Jurkat, Clone E6-1 (cell line): ENCODE measurements at places on chromosomes 1 and 21.

DNA sequence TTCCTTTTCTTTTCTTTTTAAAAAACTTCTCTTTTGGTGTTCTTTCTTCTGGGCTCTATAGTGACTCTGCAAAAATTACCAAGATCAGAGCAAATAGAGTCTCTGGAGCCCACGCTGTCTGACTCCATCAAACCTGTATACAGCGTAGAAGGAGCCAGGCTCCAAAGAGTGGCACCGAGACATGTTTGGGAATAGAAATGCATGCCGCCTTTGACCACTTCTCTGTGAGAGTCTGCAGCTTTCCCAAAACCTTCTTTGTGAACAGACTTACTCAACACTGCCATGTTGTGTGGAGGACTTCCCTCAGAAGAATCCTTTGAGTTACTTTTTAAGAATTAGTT lies 55.3 kb downstream of the GORAB start:
- DNase-seq = no peak

GRCh38 chr1:60527567-60527966 lies 454.0 kb upstream of the C1orf87 start:
- no peak for DNase-seq

DNA sequence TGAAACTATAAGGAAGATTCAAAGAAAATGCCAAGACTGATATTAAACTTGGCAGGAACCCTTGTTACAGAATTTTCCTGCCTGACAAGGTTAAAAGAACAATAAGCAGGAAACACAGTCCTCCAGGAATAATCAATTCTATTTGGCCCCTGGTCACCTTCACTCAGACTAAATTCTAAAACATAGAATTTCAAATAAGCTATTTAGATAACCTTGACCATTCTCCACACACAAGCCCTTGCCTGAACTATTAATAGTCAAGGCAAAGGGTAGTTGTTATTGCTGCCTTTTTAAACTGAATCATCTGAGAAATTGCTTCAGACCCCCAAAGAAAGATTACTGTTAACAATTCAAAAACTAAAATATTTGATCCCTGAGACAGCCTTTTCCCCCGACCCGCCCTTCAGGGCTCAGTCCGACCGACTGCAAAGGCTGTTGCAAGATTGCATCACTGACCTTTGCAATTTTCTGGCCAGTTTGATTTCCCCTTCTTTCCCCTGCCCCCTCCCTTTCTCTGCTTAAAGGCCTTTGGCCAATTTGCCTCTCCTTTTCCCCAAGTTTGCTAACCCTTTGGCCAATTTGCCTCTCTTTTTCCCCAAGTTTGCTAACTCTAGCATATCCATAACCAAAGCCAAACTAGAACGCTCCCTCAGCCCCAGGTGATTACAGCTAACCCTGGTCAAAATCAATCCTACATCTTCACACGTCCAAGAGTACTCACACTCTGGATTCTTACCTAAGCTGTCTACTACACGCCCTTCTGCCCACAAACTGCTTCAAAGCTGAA lies 1.4 kb upstream of the G0S2 start:
- no peak for DNase-seq

GRCh38 chr1:15531682-15532081 lies 5.0 kb downstream of the DNAJC16 start:
- no peak for DNase-seq

GRCh38 chr1:160625321-160625720 lies 21.5 kb downstream of the SLAMF1 start:
- no peak for DNase-seq

DNA sequence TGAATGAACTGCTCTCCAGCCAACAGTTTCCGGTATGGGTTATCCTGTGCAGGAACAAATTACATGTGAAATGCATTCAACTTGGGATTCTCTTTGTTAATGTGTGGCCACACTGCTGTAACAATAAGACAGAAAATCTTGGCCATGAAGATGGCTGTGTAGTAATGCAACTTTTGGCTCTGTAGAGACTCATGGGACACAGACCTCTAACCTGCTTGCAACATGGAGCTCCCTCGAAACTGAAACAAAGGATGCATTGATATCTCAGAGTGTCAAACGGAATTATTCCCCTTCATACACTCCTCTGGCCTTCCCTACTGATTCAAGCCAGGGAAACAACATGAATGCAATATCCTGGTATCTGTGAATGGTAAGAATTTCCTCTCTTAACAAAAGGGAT lies 559.3 kb upstream of the ZRANB2 start:
- no peak for DNase-seq

- no peak for DNase-seq
Measured at GRCh38 chr1:18479454-18479853, 1.3 kb upstream of the KLHDC7A start.

DNA sequence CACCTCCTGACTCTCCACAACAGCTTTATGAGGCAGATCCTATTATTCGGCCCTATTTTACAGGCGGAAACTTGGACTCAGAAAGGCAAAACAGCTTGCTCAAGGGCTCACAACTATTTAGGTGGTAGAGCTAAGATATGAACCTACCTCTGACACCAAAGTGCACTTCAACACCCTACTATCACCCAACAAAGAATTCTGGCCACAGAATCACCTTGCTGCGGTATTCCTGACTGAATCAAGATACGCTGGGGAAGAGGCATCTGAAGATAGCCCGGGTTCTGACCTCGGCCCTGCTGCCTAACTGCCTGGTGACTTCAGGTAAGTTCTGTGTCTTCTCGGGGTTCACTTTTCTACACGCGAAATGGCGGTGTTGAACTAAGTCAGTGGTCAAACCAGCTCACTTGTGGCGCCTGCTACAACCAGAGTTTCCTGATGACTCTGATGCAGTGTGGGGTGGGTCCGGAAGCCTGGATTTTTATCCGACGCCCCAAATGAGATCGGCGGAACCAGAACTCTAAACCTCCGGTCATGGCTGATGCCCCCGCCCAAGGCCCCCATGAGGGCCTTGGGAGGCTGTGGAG lies 608 bp downstream of the PEF1 start:
- DNase-seq = no peak

DNA sequence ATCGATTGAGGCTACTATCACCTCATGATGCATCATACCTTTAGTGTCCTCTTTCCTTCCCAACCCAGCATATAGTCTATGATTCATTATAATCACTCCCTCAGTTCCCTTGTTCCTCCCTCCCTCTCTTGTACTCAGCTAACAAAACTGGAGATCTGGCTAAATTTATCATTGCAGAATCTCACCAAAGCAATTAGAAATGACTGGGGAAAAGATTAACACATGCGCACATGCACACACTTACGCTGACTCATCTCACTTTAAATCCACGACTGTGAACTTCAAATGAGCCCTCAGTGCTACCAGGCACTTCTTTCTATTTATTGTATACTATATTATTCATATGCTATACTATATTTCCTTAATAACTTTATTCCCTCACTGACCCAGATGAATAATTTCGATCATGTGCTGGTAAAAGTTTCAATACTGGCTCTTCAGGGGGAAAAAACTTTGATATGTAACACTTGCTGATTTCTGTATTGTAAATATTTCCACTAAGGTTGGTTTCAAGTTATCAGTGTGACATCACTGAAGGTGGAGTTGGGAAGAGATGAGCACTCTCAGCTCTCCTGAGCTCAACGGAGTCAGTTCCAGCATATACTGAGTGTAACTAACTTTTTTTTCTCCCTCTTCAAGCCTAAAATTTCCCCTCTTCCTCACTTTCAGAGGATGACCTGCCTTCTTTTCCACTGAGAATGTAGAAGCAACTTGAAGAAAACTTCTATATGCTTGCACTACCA lies 613.7 kb upstream of the B3GALT2 start:
- DNase-seq = no peak

- DNase-seq = no peak
Measured at GRCh38 chr1:171161431-171161830, 23.7 kb upstream of the FMO2 start.

GRCh38 chr1:182169203-182169602 lies 107.7 kb upstream of the ZNF648 start:
- DNase-seq = no peak

GRCh38 chr1:54608566-54609230 lies 14.6 kb downstream of the FAM151A start:
- no peak for DNase-seq

DNA sequence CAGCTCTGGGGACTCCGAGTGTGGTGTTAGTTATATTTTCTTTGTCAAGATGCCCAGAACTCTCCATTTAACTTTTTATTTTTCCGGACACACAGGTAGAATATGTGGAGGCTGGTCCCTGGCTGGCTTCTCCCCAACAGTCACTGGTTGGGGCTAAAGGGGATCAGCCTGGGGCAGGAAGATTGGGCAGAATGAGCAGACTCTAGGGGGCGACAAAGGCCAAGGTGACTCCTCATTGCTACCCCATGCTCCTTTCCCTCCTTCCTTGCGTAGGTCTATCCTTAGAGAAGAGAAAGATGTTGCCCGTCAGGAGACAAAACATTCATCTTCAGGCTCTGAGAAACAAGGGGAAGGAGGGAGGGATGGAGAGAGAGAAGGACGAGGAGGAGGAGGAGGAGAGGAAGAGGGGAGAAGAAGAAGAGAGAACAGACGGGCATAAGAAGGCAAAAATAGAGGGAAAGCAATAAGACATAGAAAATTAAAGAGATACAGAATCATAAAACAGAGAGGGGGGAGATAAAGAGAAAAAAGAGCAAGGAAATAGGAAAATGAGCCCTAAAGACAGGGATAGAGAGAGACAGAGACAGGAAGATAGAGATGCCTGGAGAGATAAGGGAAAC lies 89.9 kb downstream of the FOXD2 start:
- DNase-seq = no peak

GRCh38 chr1:212979340-212980122 lies 29.2 kb downstream of the VASH2 start:
- no peak for DNase-seq

DNA sequence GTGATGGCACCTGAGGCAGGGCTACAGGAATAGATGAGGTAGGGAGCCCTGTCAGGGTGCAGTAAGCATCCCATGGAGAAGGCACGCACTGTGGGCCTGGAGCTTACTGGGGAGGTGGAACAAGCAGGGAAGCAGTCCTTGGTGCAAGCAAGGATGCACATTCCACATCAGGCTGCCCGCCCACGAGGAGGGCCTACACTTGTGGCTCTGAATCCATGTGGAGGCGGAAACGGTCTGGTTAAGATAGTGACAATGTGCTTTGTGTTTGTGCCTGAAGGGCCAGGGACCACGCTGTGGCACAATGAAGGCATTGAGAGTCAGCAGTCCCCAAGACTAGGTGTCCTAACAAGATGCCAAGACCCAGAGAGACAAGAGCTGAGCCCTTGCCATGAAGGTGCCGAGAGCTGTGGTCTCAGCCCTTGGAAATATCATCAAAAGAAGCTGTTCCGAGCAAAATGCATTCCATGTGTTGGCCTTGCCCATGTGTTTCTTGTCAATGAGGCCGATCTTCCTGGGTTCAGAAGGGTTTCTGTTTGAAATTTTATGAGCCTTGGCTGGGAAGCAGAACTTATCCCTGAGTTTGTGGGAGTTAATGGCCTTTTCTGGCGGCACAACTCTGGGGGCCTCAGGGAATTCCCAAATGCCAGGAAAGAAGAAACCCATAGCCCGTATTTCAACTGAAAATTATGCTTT lies 111.9 kb downstream of the NGF start:
- no peak for DNase-seq

DNA sequence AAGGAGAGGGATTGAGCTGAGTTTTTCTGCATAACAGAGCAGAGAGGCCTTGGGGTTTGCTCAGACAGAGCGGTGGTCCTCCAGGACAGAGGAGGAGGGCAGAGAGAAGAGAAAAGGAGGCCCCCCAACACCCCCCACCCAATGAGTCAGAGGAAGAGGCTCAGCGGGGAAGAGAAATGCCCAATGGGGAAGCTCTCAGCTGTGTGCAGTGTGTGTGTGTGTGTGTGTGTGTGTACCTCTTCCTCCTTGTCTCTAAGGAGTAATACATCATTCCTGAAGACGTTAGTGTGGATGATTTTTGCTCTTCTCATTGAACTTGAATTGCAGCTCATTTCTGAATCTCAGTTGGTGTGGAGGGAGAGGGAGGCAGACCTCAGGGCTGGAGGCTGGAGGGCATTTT lies 8.7 kb downstream of the TMPRSS3 start:
- DNase-seq = no peak

DNA sequence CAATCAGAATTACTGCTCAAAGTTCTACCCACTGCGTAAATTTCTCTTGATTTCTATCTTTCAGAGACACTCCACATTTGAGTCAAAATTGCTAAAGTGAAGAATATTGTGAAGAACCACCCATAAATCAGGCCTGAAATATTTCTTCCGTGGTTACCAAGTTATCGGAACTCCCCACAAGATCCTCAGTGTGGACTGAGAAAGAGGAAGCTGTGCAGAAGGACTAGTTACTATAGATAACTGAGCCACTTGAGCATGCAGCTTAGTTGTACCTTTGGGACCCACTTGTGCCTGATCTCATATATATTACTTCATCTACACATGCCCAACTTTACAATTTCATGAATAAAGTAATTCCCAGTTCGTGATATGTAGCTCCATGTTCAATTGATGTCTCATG lies 18.4 kb downstream of the RWDD3 start:
- no peak for DNase-seq

- no peak for DNase-seq
Measured at GRCh38 chr1:117235863-117236465, 25.2 kb upstream of the VTCN1 start.

- no peak for DNase-seq
Measured at GRCh38 chr1:205569411-205570172, 62.2 kb downstream of the ELK4 start.

DNA sequence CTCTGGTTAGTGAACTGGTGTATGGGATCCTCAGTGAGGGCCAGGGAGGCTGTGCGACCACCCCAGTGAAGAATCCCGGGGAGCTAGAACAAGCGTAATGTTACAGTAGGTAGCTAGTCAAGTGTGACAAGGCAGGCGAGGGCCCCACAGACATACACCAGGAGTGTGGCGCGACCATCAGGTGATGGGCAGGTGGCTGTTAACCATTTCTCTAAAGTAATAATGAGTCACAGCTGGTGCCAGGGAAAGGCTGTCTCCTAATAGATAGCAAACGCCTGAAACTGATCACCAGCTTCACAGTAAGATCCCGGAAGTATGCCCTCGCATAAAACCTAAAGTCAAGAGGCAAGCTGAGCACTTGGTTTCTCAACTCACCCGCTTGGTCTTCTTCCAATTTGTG lies 40.5 kb upstream of the TARBP1 start:
- peak; percentile 55 for DNase-seq

- no peak for DNase-seq
Measured at GRCh38 chr1:84000196-84000885, 1.4 kb upstream of the TTLL7 start.

DNA sequence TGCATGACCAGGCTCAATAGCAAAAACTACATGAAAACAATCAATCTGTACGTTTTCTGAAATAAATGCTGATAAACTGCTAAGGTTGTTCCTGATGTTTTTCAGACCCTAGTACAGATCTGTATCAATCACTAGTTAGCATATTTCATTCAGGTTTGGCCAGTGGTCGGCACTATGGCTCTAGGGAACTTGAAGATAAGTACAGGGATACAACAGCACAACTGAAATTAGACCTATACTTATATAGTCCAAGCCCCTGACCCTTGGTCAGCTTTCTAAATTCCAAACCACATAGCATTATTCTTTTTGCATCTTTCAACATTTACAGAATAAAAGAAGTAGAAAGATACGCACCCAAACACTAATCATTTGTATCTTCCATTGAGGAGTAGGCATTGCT lies 142.7 kb downstream of the PLPPR4 start:
- no peak for DNase-seq

- no peak for DNase-seq
Measured at GRCh38 chr1:110714374-110714995, 39.7 kb upstream of the KCNA3 start.
